ENCODE measurements at places on chromosomes 6 and 20.

DNA sequence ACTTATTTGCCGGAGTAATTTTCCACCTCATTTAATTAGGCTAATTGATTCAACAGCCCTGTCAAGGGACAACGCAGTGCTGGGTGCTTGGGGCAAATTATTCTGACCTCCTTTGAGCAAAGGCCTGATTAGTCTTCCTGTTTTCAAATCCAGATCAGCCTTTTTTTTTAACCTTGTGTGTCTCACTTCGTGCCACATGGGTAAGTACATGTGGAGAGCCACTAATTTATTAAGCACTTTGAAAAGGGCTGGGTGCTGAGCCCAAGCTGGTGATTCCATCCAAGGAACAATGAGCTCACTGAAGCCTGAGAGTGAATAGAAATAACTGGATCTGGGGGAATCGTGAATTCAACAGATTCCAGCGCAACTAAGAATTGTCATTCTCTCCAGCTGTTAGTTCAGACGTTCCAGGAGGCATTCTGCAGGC, 229.3 kb downstream of the CLIC5 start:
- no peak for DNase-seq

GRCh38 chr6:2432292-2432691, 186.9 kb upstream of the GMDS start:
- peak; percentile 96 for DNase-seq

GRCh38 chr6:111503194-111503593, 20.2 kb upstream of the REV3L start:
- DNase-seq, result no peak

- DNase-seq, result no peak
These were observed 572.8 kb downstream of the TFAP2A start for GRCh38 chr6:9841886-9842725.

DNA sequence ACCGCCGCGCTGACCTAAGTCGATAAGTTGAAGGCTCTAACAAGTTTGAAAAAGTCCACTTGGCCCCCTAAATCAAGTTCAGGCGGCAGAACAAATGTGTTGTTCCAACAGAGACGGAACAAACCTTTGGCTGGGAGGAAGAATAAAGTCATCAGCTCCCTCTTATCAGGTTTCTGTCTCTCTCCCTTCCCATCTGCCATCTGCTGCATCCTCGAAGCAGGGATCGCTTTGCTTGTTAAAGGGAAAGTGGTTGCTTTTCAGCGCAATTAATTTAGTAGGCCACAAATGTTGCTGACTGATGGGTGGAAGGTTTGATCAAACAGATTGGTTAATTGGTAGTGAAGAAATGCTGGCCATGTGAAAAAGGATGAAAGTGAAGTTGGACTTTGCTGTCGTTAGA, 64.3 kb downstream of the CDH4 start:
- DNase-seq, result no peak

All from kidney glomerular epithelial cell (primary cell).